Vagina (tissue), 2 donors: ENCODE measurements at places on chromosomes 13 and 19.

DNA sequence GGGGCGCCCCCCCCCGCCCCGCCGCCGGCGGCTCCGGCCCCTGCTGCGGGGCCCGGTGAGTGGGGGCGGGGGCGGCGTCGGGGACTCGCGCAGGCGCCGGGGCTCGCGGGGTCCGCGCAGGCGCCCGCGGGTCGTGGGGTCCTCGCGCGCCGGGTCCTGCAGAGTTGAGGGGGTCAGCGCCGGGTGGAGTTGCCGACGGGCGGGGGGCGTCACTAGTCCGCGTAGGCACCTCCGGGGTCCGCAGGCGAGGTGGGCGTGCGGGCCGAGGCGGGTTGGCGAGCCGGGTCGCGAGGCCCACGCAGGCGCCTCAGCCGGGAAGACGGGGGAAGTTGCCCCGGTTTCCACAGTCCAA lies 365 bp downstream of the PPP6R1 start:
- no peak for DNase-seq

- no peak for DNase-seq
These were observed 473 bp downstream of the TMIGD2 start for GRCh38 chr19:4301590-4302242.

DNA sequence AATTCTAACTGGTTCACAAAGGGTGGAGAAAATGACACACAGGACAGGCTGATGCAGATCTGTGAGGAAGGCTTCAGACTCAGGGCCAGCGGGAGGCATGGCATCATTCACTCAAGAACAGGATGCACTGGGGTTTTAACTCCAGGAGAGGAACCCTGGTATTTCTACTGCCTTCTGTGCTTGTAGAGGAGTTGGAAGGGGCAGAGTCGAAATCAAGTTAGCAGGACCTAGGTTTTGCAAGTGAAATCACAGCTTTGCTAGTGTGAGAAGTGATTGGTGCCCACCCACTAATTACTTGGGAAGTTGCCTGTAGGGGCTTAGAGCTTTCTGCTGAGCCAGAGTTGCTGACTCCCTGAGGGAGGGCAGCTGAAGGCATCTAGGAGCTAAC lies 92.7 kb downstream of the AKAP11 start:
- DNase-seq = no peak

DNA sequence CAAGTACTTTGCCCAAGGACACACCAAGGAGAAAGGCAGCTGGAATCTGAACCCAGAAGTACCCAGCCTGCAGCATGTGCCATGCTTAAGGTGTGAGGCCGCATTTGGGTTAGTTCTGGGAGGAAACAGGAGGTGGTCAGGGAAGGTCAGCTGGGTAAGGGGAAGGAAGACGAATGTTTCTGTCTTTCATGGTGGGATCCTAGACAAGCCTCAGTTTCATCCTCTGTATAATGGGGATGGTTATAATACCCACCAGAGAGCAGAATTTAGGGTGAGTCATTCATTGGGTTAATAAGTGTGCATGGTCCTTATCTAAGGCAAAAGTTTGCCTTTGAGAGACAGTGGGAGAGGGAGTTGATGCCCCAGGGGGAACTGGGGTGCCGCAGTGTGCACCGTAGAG lies 3.6 kb downstream of the CCDC61 start:
- no peak for DNase-seq

DNA sequence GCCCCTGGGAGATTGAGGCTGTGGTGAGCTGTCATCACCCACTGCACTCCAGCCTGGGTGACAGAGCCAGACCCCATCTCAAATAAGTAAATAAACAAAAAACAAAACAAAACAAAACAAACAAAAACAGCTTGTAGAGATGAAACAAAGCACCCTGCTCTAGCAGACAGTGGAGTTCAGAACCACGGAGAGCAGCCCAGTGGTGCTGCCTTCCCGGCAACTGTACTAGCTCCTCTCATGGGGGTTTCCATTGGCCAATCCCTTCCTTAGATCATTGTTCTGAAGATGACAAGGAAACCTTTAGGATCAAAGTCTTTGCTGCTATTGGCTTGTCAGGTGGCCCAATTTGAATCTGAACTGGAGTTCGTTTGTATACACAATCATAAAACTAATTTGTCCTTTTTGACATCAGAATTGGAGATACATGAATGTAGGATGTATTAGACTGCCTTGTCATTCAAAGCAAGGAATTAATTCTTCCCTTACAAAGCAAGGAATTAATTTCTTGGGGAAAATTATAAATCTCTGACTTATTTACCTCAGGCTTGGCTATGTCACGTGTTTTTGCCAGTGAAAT lies 19.7 kb upstream of the SYCN start:
- no peak for DNase-seq

DNA sequence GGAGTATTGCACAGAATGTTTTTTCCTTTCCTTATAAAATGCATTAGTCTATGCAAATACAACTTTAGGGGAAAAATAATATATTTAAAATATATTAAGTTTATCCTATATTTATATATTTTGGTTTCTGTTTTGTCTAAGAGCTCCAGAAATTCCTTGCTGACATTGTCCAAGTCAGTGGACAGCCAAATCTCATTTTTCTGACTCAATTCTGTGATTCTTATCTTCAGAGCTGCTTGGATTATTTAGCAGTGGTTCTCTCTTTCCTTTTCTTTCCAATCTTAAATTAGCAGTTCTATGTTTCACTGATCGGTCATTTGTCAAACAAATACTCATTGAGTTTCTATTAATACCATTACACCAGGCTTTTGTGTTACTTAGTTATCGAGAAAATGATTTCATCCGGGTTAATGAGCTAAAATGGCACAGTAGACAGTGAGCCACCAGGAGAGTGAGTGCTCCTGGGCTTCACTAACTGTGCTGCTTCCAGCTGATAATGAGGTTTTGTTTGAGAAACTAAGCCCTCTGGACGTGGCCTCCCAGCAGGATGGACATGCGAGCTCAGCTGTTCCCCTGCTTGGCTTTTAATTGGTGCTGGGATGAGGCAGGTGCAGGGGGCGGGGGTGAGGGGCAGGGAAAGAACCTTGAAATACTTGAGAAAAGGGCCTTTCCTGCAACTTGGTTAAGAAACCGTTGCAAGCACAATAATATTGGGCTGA lies 44.0 kb downstream of the ATP11A start:
- DNase-seq = no peak

DNA sequence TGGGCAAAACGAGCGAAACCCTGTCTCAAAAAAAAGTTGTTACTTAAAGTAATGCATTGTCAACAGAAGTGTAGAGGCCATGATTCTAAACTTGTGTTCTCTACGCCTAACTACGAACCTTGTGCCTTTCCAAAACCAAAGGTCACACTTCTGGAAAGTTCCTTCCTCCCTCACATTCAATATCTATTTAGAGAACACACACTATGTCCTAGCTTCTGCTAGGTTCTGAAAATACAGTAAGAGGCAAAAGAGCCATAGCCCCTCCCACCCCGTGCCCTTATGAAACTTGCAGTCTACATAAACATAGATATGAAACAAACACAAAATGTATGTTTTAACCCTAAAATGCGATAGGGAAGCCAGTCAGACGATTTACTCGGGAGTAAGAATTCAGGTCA lies 36.4 kb downstream of the RNF6 start:
- DNase-seq = no peak

DNA sequence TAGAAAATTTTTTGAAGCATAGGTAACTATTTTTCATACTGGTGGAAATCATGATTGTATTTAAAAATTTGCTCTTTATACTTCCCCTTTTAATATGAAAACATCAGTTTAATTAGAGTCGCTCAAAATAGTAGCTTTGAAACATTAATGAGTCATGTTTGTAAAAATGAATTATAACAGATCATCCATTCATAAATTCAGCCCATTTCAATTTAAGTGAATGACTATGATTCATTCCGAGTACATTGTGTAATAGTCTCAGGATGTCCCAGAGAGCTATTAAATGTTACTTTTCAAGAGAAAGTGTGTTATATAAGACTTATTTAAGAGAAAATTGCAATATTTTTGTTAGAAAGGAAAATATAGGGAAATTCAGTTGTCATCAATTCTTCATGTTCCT lies 111.0 kb downstream of the FNDC3A start:
- no peak for DNase-seq

- no peak for DNase-seq
These were observed 111.3 kb downstream of the ZNF486 start for GRCh38 chr19:20278342-20278741.

DNA sequence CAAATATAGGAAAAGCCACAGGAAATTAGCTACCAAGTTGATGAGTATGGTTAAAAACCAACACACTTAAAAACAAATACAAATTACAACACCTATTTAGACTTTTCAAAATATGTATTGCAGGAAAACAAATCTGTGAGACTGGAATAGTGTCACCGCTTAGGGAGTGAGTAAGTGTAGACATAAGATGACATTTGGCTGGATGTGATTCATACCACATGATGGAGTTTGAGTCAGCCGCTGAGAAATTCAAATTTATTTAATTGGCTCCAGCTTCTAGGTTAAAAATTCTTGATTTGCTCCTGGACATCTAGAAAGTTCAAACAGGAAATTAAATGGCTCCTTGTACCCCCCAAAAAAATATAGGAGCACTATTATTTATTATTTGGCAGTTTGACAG lies 531.7 kb downstream of the SLITRK1 start:
- DNase-seq = no peak

DNA sequence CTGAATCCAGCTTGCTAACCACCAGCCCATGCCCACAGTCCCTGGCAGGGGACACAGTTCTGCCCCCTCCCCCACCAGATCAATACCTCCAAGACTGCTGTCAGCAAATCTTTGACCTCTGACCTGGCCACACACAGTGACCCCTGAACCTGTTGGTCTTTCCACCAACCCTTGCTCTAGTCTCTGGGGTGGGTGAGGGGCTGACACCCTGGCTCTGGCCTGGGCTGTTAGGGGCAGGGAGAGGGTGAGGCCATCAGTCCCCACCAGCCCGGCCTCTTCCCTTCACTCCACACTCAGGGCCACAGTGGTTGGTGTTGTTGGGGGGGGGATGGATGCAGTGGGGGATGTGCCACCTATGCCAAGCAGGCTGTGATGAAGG lies 21.8 kb upstream of the SLC7A10 start:
- DNase-seq = no peak

GRCh38 chr19:14150041-14150769 lies 13.8 kb upstream of the ASF1B start:
- no peak for DNase-seq

GRCh38 chr13:45626731-45627374 lies 11.3 kb upstream of the ERICH6B start:
- no peak for DNase-seq

- no peak for DNase-seq
These were observed 1.1 kb downstream of the SYT5 start for GRCh38 chr19:55178781-55179599.

- DNase-seq = no peak
These were observed 29.9 kb downstream of the CAPN12 start for GRCh38 chr19:38714354-38714778.

DNA sequence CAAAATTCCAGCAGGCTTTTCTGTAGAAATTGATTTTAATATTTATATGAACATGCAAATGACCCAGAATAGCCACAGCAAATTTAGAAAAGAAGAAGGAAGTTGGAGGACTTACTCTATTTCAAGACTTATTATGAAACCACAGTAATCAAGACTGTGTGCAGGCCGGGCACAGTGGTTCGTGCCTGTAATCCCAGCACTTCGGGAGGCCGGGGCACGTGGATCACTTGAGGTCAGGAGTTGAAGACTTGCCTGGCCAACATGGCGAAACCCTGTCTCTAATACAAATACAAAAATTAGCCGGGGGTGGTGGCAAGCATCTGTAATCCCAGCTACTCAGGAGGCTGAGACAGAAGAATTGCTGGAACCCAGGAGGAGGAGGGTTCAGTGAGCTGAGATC lies 6.0 kb upstream of the FFAR2 start:
- DNase-seq = no peak

DNA sequence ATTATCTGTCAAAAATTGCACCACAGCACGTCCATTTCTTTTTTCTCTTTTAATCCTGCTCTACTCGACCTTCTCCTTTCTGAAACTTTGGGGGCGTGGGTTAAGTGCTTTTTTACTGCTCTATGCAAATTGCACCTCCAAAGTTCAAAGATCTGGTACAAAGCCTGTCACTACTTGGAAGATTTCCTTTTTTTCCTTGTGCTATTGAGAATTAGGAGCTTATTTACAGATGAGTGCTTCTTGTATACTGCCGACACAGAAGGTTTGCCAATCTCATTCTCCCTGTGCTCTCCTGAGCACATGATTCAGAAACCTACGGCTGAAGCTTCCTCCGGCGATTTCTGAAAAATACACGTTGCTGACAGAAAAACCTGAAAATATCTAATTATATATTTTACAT lies 94.8 kb downstream of the TEX29 start:
- no peak for DNase-seq

DNA sequence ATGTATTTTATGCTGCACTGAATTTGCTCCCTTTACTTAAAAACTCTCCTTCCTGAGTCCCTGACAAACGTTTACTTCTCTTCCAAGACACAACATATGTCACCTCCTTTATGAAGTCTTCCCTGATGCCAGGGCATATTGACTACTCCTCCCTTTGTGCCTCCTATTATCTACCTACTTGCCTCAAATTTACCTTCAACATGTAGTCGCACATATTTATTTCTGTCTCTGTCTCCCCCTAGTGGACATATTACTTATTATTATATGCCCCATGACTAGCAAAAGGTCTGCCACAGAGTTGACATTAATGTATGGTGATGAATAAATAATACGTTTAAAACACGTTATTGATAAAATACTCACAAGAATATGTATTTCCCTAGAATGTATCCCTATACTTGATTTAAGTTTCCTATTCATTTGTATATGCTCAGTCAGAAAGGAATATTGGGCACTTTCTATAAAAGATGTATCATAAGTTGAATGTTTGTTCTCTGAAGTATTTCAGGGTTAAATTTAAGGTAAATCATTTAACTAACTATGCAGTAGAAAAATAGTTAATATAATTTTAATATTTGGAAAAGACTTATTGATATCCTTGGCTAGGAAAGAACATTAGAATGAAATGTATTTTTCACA lies 250.3 kb upstream of the ATXN8OS start:
- DNase-seq = no peak

GRCh38 chr13:96994017-96994857 lies at the start of gene OXGR1:
TSS of gene OXGR1 (minus strand) at chr13:96994476. CDS start at chr13:96987759, 6,717 bp downstream.
- no peak for DNase-seq

DNA sequence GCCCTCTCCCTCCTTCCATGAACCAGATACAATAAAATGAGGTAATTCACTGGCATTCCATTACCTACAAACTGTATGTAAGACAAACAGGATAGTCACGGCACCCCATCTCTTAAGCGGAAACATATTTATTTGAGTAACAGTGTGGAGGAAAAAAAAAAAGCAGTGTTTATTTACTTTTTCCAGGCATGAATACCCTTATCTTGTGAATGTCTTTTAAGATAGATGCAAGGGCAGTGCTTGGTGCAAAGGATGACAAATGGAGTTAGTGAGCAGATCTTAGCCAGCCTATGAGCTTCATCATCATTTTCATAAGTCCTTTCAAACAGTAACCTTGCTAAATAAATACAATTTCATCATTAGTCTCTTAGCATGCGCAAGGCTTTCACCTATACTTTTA lies 1661.8 kb upstream of the SPRY2 start:
- no peak for DNase-seq

DNA sequence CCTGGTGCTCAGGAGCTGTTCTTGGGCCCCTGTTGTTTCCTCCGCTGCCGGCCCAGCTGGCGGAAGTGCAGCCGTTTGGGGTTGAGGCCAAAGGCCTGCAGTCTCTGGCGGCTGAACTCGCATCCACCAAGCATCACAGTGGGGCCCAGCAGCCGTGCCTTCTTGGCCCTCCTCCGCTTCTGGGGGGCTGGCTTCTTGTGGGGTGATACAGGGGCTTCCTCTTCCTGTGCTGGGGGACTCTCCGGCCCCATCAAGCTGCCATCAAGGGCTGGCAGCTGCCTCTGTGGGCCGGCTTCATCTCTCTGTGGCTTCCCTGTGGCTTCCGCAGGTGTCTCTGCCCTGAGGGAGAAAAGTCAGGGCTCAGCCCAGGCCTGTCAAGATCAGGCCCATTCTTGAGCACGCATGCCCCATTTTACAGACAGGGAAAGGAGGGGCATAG lies 10.3 kb downstream of the ATG4D start:
- DNase-seq = no peak
